ENCODE measurements at places on chromosomes 3 and 15. TPM values are rescaled to one million over a fixed set of nuclear protein-coding genes. Genes with fewer than 3 reads are reported as not detected.

DNA sequence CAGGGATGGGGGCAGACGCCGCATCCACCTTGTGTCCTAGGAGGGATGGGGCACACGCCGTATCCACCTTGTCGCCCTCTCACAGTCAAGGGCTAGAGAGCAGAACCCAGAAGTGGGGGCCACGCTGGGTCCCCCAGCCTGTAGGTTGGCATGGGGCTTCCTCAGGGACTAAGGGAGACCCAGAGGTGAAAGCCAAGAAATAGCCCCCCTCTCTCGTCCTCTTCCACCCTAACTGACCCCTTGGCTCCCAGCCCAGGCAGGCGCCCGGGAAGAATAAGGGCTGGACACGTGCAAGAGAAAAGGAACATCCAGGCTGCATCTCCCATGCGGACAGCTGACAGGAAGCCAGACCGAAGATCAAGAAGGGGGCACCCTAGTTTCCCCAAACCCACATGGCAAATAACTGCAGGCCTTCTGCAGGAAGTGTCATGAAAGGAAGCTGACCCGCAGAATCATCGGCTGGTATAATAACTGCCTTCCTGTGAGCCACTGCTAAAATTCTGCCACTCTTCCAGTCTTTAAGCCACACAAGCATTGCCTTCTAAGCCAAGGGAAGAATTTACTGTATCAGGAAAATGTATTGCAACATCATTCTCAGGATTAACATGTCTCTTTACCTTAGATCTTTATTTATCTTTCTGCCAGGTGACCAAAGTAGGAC, 38.5 kb upstream of the TFRC start:
- no peak for DNase-seq

- no peak for DNase-seq
Measured at GRCh38 chr3:72301779-72302178, 516.8 kb upstream of the PROK2 start.

The AADACL2 gene
- total RNA-seq: not detected

The TMEM40 gene
- not detected for total RNA-seq

The ZNF80 gene
- not detected for total RNA-seq

DNA sequence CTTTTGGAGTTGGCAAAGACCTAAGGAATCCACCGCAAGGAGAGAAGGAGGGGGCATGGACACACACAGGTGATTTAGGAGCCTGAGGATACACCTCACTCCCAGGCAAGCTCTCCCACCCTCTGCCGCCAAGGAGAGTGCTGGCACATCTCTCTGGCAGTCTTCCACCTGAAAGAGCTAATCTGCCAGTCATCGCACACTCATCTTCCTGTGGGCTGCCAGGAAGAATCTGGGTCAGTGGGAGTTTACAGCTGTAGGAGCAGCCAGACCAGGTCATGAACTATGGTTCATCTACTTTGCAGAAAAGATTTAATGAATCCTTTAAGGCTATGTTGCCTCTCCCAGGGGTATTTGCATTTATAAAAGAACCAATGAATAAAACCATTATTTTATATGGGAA, 170.6 kb upstream of the TSC22D2 start:
- no peak for DNase-seq

GRCh38 chr3:180277041-180277440, 240.3 kb upstream of the PEX5L start:
- DNase-seq: no peak

The UACA gene
- total RNA-seq: 67.1 TPM

- DNase-seq: peak; percentile 9
Measured at GRCh38 chr15:25181293-25182097, 226.7 kb downstream of the SNRPN start.

Data from endodermal cell (in vitro differentiated cells).